Fibroblast of gingiva (primary cell): ENCODE measurements at places on chromosomes 1 and 21.

DNA sequence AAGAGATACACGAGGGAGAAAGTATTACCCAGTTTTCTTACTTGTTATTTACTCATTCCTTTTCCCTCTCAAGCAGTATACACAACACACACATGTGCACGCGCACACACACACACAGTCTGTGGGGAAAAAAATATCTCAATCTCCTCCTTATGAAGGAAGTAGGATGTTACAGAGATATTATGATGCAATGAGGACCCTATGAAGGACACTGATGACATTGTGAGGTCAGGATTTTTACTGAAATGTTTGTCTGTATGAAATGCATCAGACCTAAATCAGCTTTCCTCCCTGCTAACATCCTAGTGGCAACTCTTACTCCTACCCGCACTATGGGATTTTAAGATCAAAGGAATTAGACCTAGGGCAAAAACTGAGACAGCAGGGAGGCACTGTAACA is at the start of gene WDR64:
TSS of gene WDR64 (plus strand) at position 270 of the 400 bp plus-strand sequence. CDS start 204 bp downstream, outside the sequence.
- no peak for DNase-seq

GRCh38 chr21:44762221-44763049 is 39.2 kb downstream of the UBE2G2 start:
- DNase-seq = no peak

- no peak for DNase-seq
Observed at GRCh38 chr1:200411406-200412257, 1.8 kb upstream of the ZNF281 start.

GRCh38 chr1:159429074-159429861 is 2.7 kb upstream of the OR10J4 start:
- DNase-seq = no peak

DNA sequence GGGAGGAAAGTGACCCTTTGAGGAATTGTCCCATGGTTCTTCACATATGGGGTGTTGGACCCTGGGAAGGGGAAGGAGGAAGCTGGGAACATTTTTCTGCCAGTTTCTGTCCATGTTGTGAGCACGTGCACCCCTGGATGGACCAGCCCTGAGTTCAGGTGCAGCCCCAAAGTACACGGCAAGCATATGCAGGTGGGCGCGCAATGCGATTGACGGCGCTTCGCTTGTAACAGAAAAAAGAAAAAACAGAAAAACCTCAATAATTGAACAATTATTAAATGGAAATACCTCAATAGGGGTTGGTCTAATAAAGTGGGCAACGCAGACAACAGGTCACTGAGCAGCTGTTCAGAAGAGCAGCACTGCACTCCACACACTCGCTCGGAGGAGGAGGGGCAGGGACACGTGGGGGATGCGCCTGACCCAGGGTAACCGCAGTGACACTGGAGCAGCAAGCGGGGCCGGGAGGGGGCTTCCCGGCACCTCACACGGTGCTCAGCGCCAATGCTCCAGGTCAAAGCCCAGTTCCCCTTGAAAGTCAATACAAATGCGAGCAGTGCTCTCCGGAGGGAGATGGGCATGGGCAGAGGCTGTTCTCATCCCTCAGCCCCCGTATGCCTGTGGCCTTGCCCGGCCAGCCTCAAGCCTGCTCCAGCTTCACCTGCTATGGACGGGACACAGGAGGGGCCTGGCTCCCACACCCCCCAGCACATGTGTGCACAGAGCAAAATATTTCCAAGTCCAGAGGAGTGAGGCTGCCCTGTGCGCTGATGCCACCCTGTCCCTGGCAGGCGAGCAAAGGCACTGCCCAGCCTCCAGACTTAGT is 6.6 kb upstream of the ACTRT2 start:
- DNase-seq = no peak

DNA sequence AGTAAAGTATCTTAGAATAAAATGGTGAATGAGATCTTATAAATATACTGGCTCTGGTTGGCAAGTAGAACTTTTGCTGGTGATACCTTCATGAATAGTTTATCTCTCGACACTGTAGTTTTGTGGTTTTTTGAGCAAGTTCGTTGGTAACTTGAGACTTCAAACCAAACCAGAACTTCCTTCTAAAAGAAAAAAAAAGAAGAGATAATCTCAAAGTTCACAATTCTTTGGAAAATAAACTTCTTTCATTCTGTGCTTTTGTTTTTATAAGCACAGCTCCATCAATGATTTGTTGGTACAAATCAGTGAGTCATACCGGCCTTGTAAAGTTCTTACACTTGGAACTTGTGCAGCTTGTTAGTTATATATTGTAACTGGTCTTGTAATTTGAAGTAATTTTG is 2.3 kb downstream of the HIPK1 start:
- peak; percentile 62 for DNase-seq

GRCh38 chr21:42118901-42119300 is 47.8 kb downstream of the UMODL1 start:
- no peak for DNase-seq

GRCh38 chr1:209634005-209634737 is 18.1 kb downstream of the LAMB3 start:
- no peak for DNase-seq

DNA sequence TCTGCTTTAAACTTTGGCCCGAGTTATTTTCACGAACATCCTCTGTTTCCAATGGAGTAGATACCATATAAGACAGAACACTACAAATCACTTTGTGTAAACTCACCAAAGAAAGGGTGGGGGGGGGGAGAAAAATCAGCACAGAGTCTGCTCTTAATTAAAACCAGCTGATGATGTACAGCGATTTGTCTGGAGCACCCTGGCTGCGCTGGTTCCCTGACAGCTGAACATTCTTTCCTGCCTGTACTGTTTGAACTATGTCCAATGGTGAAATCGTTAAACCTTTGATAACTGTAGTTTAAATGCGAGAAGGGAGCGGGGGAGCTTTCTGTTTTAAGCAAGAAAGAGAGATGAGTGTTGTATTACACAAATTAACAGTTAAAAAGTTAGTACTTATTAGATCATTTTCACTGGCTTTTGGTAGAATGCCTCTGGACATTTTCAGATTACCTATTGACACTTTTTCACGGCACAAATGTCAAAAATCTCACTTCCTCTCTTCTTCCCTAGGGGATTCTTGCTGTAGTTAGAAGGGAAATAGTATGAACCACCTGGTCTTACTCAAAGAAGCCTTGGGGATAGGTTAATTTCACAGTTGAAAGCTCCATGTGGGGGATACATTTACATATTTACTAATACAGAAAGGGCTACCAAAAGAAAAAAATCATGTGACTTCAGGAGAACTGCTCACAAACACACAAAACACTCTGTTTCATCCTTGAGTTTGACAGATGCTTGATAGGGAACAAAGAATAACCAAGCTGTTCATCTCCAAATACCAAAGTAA is 140.2 kb upstream of the RUNX1 start:
- DNase-seq = peak; percentile 93

GRCh38 chr1:153791648-153792253 is 16.5 kb downstream of the SLC27A3 start:
- peak; percentile 19 for DNase-seq

GRCh38 chr1:179937668-179938254 is 16.8 kb upstream of the CEP350 start:
- DNase-seq = no peak

DNA sequence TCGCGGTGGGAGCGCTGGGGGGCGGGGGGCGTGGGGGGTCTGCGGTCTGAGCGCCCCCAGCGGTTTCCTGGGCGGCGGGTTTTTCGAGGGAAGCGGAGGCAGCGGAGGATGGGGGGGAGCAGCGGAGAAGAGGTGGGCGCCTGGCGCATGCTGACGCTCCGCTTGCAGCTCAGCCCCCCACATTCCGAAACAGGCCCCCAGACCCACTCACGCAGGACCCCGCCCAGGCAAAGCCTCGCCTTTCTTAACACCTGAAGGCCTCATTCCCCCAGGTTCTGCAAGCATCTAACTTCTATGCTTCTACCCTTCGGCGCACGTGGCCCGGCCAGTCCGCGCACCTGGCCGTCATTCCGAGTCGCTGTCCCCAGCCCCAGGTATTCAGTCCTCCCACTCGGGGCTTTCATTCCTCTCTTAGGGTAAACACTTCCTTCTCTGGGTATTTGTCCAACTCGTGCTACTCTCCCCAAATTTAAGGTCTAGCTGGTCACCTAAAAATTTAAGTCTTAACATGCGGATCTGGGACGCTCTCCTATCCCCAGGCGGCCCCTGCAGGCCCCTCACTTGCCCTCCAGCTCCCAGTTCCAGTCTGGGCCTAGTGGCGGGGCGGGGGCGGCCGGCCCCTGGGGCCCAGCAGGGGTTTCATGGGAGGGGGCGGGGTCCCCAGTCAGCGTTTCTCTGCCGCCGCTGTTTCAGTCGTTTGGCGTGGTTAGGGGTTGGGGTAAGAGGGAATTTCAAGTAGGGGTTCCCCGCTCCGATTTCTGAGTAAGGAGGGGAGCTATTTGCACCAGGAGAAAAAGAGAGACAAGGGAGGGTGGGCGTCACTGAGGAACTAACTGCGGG is 2.8 kb upstream of the ZBTB7B start:
- no peak for DNase-seq

GRCh38 chr1:68111519-68112436 is 61.4 kb upstream of the DIRAS3 start:
- peak; percentile 89 for DNase-seq

DNA sequence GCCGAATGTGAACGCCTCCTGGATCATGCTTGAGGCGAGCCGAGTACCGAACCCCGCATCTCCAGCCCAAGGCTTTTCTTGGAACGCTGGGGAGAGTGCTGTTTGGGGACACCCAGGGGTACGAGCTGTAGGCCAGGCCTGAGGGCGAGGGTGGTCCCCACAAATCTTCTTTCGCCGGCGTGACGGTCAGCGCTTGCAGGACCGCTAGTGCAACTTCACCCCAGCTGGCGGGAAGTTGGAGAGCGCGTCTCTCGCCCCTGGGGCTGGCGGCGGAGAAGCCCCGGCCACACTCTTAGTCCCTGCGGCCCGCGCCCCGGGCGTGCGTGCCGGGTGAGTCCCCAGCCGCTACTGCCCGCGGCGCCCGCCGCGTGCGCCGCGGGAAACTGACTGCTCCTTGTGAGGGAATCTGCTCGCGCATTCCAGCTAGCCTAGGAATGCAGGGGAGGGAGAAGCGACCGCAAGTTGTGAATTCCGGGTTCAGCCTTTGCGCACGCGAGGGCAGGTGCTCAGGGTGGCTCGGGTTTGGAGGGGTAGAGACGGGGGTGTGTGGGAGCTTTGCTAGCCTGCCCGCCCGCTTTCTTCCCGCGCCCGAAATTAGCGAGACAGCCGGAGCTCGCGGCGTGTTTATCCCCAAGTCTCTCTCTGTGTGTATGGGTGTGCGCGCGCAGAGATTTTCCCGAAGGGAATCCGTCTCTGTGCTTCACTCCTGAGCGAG is 884 bp downstream of the LHX4 start:
- peak; percentile 19 for DNase-seq

- peak; percentile 27 for DNase-seq
Observed at GRCh38 chr1:184577319-184577718, 177.3 kb downstream of the EDEM3 start.

GRCh38 chr1:171948511-171948910 is 107.2 kb downstream of the DNM3 start:
- peak; percentile 48 for DNase-seq

- no peak for DNase-seq
Observed at GRCh38 chr1:179955731-179956130, 1.1 kb downstream of the CEP350 start.

GRCh38 chr1:27402349-27402754 is 9.9 kb downstream of the GPR3 start:
- DNase-seq = peak; percentile 79

- no peak for DNase-seq
Observed at GRCh38 chr21:17780539-17780938, 38.6 kb downstream of the C21orf91 start.

DNA sequence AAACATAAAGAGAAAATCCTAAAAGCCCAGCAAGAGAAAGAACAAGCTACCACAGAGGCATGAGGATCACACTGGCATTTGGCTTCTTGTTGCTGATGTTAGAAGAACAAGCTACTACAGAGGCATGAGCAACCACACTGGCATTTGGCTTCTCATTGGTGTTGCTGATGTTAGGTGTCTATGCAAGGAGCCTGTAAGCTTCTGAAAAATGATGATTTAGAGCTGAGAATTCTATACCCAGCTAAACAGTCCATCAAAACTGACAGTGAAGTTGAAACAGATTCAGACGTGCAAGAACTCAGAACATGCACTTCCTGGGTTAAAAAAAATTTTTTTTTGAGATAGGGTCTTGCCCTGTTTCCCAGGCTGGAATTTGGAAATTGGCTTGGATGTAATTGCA is 37.8 kb upstream of the ADARB1 start:
- DNase-seq = no peak

DNA sequence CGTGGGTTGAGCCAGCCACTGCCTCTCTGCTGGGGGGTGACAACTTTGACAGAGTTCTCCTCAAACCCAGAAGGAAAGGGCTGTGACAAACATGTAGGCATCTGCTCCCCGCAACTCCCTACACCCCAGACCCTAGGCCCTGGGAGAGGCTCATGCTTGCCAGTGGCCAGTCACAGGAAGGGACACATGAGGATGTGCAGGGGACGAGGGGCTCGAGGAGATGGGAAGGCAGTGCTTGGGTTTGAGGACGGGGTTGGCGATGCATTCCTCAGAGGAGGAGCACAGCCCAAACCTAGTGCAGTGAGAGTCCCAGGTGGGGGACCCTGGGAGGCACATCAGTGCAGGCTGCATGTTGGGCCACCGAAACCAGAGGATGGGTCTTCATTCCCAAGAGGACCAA is 62.1 kb downstream of the STUM start:
- no peak for DNase-seq

DNA sequence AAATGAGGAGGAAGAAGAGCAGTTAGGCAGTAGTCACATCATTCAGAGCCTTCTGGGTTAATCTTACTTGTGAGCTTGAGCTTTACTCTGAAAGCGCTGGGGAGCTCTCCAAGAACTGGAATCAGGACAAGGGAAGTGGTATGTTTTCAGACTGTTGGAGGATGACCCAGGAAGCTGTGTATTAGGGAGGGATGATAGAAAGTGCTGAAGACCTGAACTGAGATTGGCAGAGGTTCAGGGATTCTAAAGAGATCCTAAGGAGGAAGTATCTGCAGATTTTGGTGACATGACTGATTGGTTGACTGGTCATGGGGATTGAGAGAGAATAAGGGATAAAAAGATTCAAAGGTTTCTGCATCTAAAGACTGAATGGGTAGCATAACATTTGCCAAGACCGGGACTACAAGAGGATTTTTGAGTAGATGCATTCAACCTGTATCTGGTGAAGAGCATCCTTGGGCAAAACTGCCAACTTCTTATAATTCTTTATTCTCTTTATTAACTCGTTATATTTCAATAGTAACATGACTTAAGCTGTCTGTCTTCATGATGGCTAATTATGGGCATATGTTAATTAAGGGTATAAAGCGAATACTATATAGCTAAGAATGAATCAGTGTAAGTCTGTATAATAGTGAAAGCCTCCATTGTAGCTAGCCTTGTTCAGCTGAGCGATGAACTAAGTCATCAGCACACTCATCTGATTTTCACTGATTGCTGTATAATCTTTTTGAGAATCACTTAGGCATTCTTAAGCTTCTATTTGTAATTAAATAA is 41.8 kb downstream of the XCL1 start:
- no peak for DNase-seq

- no peak for DNase-seq
Observed at GRCh38 chr21:37560385-37560784, 193.8 kb downstream of the DYRK1A start.

- no peak for DNase-seq
Observed at GRCh38 chr1:24958766-24959622, 28.9 kb upstream of the RUNX3 start.
